ENCODE measurements at places on chromosomes 2 and 18.

DNA sequence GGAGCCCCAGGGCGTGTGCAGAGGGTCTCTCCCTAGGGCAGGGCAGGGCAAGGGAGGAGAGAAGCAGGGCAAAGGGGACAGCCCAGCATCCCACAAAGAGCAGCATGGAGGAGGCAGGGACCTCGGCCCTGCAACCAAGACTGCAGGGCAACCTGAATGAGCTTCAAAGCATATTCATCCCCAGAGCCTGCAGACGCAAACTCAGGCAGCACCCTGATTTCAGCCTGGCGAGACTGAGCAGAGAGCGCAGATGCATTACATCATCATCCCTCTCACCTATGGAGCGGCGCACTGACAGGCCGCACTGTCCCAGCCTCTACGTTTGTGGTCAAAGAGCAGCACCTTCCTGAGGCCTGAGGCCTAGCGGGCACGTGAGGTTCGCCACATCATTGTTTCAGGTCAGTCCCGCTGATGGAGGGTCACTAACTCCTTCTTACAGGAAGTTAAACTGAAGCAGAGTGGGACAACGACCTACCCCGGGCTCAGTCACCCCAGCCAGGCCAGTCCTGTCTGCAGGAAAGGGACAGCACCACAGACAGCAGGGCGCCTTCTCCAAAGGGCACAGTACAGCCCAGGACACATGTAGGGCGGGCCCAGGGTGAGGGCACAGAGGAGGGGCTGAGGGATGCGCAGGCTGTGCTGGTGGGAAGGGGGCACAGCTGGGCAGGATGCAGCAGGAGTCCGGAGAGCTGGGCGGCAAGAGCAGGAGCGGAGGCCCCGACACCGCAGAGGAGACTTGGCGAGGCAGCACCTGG is 67.2 kb upstream of the RAB6C start:
- DNase-seq: no peak

- DNase-seq: no peak
Measured at GRCh38 chr2:64354857-64355680, 98.9 kb upstream of the LGALSL start.

- no peak for DNase-seq
Measured at GRCh38 chr2:49860834-49861233, 706.5 kb upstream of the FSHR start.

GRCh38 chr2:196275646-196276352 is 104.4 kb upstream of the STK17B start:
- no peak for DNase-seq

- DNase-seq: no peak
Measured at GRCh38 chr2:27042159-27042661, 9.3 kb upstream of the AGBL5 start.

- no peak for DNase-seq
Measured at GRCh38 chr18:63410792-63411191, 11.5 kb downstream of the VPS4B start.

GRCh38 chr2:193876980-193877379 is 1682.2 kb upstream of the TMEFF2 start:
- DNase-seq: no peak

DNA sequence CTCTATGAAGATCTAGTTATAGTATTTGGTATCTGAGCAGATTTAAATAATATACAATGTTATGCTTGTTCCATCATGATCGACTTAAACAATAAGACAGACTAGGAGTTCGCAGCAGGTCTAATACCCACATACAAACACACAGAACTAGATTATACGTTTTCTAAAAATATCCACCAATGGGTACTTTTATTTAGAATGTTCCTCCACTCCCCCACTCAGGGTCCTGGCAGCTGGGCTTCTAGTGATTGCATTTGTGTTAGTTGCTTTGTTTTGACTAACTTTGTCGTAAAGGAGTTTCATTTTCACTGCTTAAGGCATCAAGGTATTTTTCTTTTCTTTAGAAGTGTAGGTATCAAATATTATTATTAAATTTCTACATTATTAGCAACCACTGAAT is 91.4 kb downstream of the RPRM start:
- no peak for DNase-seq

GRCh38 chr2:104863468-104864279 is 9.8 kb downstream of the POU3F3 start:
- DNase-seq: peak; percentile 45

DNA sequence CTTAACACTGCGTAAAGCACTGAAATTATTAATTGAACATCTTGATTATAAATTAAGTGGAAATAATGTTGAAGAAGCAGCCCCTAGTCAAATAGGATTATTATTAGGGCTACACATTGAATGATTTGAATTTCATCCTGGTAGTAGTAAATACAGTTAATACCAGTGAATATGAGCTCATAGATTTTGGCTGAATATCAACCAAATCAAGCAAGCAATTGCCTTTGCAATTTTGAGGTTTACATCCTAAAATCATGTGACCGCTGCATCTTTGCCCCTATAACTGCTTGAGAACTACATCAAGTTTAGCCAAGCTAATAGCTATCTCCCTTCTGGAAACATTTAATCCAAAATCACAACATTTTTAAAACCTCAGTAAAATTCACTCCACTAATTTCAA is 801.2 kb upstream of the PIK3C3 start:
- no peak for DNase-seq

DNA sequence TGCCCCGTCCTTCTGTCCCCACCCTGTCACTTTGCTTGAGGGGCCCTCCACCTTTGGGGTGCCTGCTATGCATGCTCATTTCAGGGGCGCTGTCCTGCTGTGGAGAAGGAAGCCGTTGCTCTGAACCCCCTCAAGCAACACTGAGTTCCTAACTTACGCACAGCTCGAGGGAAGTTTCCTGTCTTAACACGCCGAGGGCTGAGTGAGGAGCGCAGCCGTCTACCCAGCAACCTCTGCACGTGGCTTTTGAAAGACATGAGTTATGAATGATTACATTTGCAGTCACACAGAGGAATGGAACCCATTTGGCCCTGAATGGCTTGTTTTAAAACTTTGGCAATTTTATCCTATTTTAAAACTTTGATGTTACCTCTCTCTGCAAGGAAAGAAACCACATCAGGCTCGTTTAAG is 14.0 kb downstream of the RAMP1 start:
- no peak for DNase-seq

GRCh38 chr2:159684796-159685195 is 27.5 kb upstream of the MARCHF7 start:
- no peak for DNase-seq

DNA sequence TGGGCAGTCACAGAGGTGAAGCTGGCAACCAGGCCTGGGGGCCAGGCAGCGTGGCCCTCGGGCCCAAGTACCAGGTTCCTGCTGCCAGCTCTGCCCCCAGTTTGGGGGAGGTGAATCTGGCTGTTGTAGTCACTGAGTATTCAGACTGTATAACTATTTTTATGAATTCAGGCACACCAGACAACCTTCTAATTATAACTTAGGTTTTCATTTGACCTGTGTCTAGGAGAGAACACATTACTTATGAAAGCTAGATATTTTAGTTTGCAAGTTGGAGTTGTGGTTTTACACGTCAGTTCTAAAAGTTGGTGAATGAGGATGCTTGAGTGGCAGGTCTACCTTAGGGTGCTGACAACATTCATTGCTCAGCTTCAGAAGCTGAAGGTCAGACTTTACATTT is 71.7 kb downstream of the LIMS1 start:
- no peak for DNase-seq

GRCh38 chr2:109676346-109676902 is 62.3 kb downstream of the SOWAHC start:
- peak; percentile 35 for DNase-seq

- no peak for DNase-seq
Measured at GRCh38 chr2:36834731-36835524, 131.4 kb downstream of the STRN start.

DNA sequence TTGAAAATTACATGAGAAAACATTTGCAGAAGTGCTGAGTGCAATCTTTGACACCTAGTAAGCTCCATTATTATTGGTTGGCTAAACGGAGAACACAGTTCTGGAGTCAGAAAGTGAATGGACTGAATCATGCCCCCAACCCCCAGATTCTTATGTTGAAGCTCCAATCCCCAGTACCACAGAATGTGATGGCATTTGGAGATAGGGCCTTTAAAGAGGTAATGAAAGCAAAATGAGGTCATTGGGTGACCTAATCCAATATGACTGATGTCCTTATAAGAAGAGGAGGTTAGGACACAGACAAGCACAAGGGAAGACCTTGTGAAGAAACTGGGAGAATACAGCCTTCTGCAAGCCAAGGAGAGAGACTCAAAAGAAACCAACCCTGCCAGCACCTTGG is 200.9 kb upstream of the EPAS1 start:
- no peak for DNase-seq
